Hematopoietic multipotent progenitor cell treated with erythropoietin and hydrocortisone succinate and interleukin-3 and kit ligand, for 6 days (in vitro differentiated cells): ENCODE measurements at places on chromosomes 7 and 10.

- DNase-seq: no peak
These were observed 5.8 kb downstream of the TMEM184A start for GRCh38 chr7:1550005-1550845.

DNA sequence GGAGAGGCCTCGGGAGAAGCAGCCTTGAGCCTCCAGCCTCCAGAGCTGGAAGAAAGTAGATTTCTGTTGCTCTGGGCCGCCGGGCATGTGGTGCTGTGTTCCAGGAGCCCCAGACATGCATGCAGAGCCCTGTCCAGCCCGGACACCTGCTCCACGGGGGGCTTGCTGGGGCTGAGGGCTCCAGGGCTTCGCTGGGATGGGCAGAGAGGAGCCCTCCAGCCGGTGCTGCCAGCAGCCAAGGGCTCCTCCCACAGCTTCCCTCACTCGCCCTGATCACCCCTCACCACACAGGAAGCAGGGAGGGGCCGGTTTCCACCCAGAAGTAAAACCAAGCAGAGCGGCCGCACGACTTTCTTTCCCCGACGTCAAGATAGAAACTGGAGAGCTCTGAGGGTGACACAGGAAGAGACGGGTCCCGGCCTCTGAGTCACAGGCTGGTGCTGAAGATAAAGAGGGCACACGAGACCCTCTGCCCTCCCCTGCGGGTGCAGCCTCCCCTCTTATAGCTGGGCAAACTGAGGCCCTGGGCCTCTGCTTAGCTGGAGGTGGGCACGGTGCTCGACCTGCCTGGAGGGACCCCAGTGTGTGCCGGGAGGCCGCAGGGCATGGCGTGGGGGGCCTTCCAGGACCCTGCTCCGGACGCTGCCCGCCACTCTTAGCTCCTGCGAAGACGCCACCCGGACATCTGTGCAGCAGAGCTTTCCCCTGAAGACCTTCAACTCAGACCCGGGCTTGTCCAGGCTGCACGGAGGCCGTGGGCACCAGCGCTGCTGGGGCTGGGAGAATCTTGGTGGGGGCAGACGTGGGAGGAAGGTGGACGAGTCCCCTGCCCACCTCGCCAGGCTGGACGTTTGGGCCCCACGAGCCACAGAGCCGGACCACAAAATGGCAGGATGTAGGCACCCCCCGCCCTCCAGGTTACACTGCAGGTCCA is 31.1 kb downstream of the ADAP1 start:
- peak; percentile 97 for DNase-seq

DNA sequence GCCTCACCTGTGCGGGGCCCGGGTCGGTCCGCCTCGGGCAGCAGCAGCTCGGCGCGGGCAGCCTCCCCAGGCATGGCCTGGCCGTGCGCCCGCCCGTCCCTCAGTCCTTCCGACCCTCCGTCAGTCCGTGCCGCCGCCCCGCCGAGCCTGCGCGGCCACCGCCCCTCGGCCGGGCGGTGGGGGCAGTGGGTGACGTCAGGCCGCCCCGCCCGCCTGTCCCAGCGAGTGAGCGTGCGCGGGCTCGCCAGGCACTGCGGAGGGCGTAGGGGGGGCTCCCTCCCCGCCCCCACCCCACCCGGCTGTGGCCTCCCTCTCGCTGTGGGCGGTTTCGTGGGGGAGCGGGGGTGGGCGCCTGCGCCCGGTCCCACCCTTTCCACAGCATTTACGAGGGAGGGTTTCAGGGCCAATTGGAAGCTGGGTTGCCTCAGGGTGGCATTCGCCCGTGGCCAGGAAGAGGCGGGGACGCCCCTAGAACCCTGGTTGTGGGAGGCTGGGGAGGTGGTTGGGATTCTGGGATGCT is at the start of gene NACAD:
Gene NACAD, minus strand, starts transcription at position 149 of the 520 bp plus-strand sequence. Its CDS starts 75 bp downstream, at position 74.
- DNase-seq: peak; percentile 32

DNA sequence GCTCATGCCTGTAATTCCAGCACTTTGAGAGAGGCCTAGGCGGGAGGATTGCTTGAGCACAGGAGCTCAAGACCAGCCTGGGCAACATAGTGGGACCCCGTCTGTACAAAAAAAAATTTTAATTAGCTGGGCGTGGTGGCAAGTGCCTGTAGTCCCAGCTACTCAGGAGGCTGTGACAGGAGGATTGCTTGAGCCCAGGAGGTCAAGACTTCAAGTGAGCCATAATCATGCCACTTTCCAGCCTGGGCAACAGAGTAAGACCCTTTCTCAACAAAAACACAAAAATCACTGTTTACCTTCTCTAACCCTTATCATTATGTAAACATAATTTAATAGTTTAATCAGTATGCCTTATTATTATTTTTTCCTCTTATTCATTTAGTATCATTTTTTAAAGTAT is 44.5 kb downstream of the GBF1 start:
- DNase-seq: no peak

DNA sequence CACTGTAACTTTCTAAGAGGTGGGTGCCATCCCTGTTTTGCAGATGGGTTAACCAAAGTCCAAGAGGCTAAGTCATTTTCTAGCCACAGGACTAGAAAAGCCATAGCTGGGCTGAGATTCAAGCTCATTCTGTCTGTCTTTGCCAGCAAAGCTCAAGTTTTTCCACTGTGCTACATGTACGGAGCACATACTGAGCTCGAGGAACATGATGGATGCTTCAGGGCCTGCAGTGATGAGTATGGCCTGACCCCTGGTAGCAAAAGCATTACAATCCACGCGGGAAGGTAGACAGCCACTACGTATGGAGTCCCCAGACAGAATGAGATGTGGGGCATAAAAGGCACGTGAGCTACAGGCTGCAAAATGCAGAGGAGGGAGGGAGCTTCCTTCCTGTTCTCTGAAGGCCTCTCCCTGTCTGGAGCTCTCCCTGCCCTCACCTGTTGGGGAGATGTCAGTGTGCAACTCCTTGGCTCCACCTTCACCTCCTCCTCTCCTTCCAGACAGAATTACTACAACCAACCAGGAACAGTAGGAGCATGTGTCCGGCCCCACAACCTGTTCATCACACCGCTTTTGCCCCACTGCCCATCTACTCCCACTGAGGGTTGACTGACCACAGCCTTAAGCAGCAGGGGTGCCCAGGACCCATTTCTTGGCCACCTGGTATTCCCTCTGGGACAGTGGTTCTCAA is 16.4 kb downstream of the ITPRIP start:
- no peak for DNase-seq

GRCh38 chr10:2981361-2981801 is 86.0 kb upstream of the PFKP start:
- no peak for DNase-seq

DNA sequence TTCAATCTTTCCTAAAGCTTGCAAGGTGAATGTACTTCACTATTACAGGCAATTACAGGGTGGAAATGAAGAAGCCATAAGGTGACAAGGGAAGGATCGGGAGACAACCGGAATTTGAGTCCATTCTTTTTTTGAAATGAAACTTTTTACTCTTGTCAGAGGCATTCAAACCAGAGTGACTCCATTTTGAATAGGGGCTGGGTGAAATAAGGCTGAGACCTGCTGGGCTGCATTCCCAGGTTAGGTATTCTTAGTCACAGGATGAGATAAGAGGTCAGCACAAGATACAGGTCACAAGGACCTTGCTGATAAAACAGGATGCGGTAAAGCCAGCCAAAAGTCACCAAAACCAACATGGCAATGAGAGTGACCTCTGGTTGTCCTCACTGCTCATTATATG is 363.3 kb downstream of the TYW1 start:
- peak; percentile 8 for DNase-seq
